ENCODE measurements at places on chromosomes 1 and 21. TPM values are rescaled to one million over a fixed set of nuclear protein-coding genes. Genes with fewer than 3 reads are reported as not detected.

The CD1E gene
- total RNA-seq, result not detected

The CFAP126 gene
- not detected for total RNA-seq

The CFHR2 gene
- not detected for total RNA-seq

The SLC25A33 gene
- total RNA-seq, result 6.0 TPM

Data from foreskin keratinocyte (primary cell).